ENCODE measurements at places on chromosomes 11 and 22. TPM values are rescaled to one million over a fixed set of nuclear protein-coding genes. Genes with fewer than 3 reads are reported as not detected.

- DNase-seq: no peak
Measured at GRCh38 chr22:36449596-36450175, 31.8 kb downstream of the TXN2 start.

- DNase-seq: no peak
Measured at GRCh38 chr11:33982661-33983060, 68.9 kb upstream of the CAPRIN1 start.

GRCh38 chr22:18000441-18001039 is 23.8 kb downstream of the MICAL3 start:
- DNase-seq: no peak

- no peak for DNase-seq
Measured at GRCh38 chr11:29564486-29564885, 452.3 kb downstream of the KCNA4 start.

DNA sequence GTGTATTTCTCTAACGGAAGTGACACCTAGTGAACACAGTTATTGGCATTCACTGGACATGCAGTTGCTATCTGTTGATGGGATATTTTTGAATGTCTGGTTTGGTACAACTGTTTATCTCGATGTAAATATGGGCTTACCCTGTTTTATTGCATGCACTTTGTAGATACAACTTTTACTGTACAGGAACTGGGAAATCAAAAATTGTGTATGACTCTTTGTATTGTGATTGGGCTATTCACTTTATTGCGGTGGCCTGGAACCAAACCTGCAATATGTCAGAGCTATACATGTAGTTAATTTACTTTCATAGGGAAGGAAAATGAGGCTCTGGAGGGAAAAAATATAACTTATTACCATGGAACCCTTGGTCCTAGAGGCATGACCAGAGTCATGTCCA is 380.7 kb upstream of the KIRREL3 start:
- DNase-seq: no peak

DNA sequence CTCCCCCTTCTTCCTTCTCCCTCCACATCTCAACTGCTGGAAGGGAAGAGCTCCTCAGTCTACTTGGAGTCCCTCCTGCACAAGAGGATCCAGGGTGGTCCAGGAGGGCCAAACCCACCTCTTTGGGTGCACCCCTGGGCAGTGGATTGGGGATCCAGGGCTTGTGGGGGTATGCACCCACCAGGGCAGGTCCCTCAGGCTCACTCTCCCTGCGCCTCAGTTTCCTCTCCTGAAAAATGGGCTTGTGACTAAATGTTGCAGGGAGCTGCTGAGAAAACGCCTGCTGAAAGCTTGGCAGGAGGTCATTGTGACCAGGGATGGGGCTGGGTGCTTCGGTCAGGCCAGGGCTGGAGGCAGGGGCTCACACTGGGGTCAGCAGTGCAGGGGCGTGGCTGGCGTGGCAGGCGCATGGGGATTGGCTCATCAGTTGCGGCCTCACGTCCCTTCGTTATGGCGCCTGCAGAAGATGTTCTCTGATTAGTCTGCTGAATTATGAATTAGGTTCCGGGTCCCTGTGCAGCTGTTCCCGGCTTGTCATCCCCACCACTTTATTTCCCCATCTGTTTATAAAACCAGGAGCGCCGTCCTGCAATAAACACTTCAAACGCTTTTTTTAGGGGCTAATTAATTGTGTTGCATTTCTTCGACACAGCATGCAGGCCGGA is 25.7 kb upstream of the CCDC188 start:
- DNase-seq: no peak

DNA sequence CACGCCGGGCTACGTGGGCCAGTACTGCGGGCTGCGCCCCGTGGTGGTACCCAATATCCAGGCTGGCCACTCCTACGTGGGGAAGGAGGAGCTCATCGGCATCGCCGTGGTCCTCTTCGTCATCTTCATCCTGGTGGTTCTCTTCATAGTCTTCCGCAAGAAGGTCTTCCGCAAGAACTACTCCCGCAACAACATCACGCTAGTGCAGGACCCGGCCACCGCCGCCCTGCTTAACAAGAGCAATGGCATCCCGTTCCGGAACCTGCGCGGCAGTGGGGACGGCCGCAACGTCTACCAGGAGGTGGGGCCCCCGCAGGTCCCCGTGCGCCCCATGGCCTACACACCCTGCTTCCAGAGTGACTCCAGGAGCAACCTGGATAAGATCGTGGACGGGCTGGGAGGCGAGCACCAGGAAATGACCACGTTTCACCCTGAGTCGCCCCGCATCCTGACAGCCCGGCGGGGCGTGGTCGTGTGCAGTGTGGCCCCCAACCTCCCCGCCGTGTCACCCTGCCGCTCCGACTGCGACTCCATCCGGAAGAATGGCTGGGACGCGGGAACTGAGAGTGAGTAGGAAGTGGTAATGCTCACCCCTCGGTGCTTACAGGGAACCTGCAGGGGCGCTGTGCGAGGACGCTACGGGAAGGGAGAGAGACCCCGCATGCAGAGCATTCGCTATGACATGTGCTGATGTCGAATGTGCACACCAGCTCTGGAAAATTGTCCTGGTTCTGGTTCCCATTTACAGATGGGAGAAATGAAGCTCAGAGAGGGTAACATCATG is 86.4 kb upstream of the MTNR1B start:
- DNase-seq: no peak

DNA sequence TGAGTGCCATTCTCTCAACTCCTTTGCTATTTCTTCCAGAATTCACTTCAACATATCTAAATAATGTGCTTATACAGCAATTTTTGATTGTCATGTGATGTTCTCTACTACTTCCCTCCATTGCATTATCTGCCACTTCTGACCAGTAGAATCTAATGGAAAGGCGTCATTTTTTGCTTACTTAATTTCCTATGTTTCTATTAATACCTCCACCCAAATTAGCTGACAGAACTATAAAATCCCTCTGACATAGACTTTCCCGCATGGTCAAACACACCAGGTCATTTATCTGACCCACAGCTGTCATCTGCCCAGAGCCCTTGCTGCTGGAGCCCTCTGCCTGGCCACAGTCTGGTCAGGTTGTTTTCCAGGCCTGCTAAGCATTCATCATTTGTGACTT is 258.6 kb upstream of the NARS2 start:
- DNase-seq: no peak

DNA sequence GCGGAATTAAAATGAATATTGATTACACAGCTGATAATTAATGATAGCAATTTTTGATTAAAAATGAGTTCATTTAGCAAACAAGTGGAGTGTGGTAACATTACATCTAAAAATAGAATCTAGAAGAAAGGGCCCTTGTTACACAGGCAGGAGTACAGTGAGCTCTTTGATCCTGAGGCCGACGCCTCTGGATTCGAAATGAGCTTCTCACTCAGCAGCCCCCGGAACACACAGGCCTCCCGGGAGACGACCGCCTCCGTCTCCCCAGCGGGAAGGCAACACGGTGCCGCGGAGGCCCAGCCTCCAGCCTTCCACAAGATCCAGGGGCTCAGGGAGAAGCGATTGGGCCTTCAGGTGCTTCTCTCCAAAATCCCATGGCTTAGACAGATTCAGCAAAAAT is 379.1 kb downstream of the BRD1 start:
- no peak for DNase-seq

DNA sequence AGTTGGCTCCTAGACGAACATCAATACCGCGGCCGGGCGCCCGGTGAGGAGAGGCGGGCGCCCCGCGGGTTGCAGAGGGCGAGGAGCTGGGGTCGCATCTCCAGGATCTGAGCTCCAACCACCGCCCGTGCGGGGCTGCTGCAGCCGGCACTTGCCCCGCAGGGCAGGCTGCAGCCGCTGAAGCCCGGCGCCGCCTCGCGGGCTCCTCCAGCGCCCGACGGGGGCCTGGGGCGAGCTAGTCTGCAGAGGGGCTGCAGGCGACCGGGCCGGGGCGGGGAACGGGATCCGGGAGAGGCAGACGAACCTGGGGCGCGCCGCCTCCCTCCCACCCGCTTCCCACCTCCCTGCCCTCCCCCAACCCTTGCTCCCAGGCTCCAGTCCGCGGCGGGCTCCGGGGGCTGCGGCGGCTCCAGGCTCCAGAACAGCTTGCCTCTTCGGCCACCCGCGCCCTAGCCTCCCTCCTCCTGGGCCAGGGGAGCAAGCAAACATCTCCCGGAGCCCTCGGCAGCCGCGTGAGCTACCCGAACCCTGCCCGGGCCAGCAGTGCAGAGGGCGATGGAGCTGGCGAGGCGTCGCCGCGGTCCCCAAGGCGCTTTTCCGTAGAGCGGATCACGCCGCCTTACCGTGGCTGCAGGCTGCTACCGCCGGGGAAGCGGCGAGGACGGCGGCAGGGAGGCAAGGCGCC is 802 bp downstream of the TENM4 start:
- DNase-seq: no peak

- DNase-seq: no peak
Measured at GRCh38 chr11:118921121-118921928, 4.4 kb downstream of the BCL9L start.

GRCh38 chr11:108468478-108468864 is 1.1 kb upstream of the C11orf65 start:
- DNase-seq: no peak

GRCh38 chr11:35066783-35067423 is 72.1 kb upstream of the CD44 start:
- DNase-seq: no peak

GRCh38 chr11:57312511-57313021 is 12.2 kb downstream of the TNKS1BP1 start:
- DNase-seq: no peak

DNA sequence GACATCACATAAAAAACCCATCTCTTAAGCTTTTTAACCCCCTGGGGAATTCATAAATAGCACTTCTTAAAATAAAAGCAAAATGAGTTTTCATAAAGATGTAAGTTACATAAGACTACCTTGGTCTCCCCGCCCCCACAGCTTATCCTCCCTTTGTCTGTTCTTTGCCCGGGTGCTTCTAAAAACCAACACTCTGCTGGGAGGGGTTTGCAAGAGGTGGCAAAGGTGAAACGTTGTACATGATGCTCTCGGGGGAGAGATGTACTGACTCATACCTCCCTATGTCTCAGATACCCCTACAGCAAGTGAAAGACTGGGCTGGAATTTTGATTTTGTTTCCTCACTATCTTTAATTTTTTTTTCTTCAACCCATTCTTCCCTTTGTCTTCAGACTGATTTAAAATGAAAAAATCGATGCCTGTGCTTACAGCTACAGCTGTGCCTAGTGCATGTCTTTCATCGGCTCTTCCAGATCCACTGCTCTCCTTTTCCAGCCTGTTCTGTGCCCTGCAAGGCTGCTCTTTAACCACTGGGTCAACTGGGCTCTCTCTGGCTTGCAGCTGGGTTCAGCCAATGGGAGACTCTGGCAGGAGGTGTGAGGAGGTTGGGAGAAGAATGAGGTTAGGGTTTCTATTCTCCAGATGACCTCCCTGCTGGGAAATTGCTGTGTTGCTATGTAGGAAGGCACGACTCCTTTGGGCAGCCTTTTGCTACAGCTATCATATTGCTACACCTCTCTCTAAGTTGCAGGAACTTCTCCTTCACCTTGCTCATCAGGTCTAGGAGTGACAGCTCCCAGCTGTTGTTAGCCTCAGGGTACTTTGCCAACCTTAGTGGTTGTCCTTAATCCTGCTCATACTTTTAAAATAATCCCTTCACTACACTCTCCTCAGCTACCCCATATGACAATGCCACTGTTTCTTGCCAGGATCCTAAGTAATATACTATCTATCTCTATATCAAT is 266.5 kb downstream of the TENM4 start:
- no peak for DNase-seq

DNA sequence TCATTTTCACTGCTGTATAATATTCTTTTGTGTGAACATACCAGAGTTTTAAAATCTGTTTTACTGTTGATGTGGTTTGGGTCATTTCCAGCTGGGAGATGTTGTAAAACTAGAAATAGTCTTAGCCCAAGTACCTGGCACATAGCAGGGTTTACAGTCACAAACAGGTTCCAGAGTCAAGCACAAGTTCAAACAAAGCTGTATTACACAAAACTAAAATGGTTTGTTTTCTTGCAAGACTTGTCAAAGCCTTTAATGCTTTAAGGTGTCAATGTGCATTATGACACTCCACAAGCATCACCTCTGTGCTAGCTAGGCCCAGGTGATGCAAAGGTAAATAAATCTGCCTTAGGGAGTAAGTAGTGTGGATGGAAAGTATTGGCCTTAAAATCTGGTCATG is 379.1 kb downstream of the MN1 start:
- no peak for DNase-seq

GRCh38 chr11:19954899-19955298 is 205.4 kb downstream of the DBX1 start:
- DNase-seq: no peak

DNA sequence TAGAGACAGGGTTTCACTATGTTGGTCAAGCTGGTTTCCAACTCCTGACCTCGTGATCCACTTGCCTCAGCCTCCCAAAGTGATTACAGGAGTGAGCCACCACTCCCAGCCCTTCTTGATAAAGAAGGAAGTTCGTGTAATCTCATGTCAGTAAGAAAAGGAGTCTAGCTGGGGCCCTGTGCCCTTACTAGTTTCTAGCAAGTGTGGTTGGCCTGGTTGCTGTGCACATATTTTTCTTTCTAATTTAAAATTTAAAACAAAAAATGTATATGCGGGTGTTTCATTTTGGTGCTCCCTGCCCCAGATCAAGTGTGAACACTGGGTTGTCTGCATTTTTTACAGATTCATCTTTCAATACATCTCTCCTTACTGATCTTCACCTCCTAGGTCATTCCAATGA is 770.8 kb upstream of the TENM4 start:
- DNase-seq: no peak

The CCDC116 gene
- polyA plus RNA-seq: 0.16 TPM

The HTR3B gene
- not detected for polyA plus RNA-seq

The CADM1 gene
- polyA plus RNA-seq: 70.7 TPM

The IGSF22 gene
- not detected for polyA plus RNA-seq

The CASP5 gene
- polyA plus RNA-seq: 0.07 TPM

The SCGB1C1 gene
- polyA plus RNA-seq: not detected
